ENCODE measurements at places on chromosomes 12 and 14. TPM values are rescaled to one million over a fixed set of nuclear protein-coding genes. Genes with fewer than 3 reads are reported as not detected.

DNA sequence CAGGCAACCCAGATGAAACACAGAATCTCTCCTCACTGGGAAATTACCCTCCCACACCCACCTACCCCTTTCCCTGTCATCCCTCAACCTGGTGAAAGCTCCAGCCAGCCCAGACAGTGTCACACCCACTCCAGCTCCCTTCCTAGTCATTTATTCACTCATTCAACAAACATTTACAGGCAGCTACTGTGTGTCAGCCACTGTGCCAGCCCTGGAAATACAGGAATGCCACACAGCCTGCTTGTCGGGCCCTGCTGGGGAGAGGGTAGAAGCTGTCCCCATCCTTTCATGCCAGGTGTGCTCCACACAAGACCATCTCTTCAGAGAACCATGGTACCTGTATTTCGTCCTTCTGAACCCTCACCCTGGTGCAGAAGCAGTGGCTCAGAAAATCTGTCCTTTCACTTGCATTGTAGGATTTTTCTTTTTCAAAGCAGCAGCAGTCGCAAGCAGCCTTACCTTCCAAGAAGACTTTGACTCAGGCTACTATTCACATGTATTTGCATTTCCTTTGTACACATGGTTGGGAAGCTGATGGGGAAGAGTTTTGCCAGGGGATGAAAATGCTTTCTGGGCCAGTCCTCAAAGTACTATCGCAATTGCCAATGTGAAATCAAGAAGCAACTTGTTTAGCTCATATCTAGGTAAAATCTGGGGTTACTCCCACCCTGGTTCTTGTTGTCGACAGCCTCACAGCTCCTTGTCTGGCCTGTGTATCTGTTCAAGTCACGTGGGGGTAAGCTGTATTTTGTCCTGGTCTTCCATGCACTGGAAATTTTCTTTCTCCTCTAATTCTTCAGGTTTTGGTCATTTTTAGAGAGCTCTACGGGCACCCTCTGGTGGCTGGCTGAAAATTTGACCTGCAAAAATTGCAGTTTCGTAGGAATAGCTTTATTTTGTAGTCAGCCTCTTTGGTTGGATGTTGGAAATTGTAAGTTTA, 147.4 kb upstream of the EGLN3 start:
- no peak overlapping the region for H3K4me3 ChIP-seq
- no peak for DNase-seq
- H3K27me3 ChIP-seq: no peaks in the 10 kb centered on the region
- H3K36me3 ChIP-seq: no peaks in the 10 kb centered on the region

DNA sequence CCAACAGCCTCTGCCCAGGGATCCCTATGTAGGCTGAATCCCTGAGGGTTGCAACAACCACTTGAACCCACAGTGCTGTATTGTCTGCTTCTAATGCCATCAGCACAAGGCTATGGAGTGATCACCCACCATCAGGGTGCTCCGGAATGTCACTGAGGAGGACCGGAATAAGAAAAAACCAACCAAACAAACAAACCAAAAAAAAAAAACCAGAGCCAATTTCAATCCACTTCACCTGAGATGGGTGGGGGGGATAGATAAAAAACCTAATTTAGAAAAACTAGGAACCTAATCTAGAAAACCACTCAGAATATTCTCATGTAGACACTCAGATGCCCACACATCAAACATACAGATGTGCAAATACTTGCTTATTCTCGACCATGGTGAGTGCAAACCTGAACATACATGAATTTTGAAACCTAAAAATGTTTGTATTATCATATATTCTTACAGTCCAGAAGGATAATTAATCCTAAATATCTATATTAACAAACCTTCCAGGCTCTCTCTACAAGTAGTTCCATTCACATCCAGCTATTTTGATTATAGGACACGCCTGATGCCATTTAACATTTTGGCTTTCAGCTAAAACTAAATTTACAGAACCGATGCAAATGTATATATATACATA, 3.7 kb downstream of the TBX5 start:
- H3K36me3 ChIP-seq: peaks cover 6% of the 10 kb centered on the region
- H3K4me1 ChIP-seq: peaks cover 57% of the 10 kb centered on the region
- no peak for DNase-seq
- H3K27me3 ChIP-seq: no peaks in the 10 kb centered on the region
- H3K27ac ChIP-seq: peak overlapping the region; percentile 93

- H3K27me3 ChIP-seq: no peaks in the 10 kb centered on the region
- no peaks in the 10 kb centered on the region for H3K4me1 ChIP-seq
- H3K27ac ChIP-seq: no peak overlapping the region
- no peak for DNase-seq
- no peaks in the 10 kb centered on the region for H3K36me3 ChIP-seq
Observed at GRCh38 chr14:52299692-52300278, 14.3 kb upstream of the PTGER2 start.

The RPS29 gene
- total RNA-seq: 2,717 TPM

The TPPP2 gene
- not detected for total RNA-seq

GRCh38 chr12:2221030-2221621, 168.3 kb downstream of the CACNA1C start:
- no peak for DNase-seq
- H3K27me3 ChIP-seq: no peaks in the 10 kb centered on the region
- H3K4me3 ChIP-seq: no peak overlapping the region
- H3K36me3 ChIP-seq: no peaks in the 10 kb centered on the region
- H3K27ac ChIP-seq: peak overlapping the region; percentile 53

The EIF5 gene
- 237 TPM for total RNA-seq

The LHX5 gene
- not detected for total RNA-seq

The PTPN21 gene
- 46.5 TPM for total RNA-seq

All from esophagus muscularis mucosa (tissue), 4 donors.